Mammary epithelial cell (primary cell): ENCODE measurements at places on chromosomes 12 and 14. TPM values are rescaled to one million over a fixed set of nuclear protein-coding genes. Genes with fewer than 3 reads are reported as not detected.

GRCh38 chr12:57759360-57759980 lies 4.6 kb downstream of the MARCHF9 start:
- no peak for DNase-seq

Gene CELA1
- not detected for polyA plus RNA-seq

- peak; percentile 31 for DNase-seq
These were observed 153.9 kb upstream of the AVPR1A start for GRCh38 chr12:63304887-63305316.

DNA sequence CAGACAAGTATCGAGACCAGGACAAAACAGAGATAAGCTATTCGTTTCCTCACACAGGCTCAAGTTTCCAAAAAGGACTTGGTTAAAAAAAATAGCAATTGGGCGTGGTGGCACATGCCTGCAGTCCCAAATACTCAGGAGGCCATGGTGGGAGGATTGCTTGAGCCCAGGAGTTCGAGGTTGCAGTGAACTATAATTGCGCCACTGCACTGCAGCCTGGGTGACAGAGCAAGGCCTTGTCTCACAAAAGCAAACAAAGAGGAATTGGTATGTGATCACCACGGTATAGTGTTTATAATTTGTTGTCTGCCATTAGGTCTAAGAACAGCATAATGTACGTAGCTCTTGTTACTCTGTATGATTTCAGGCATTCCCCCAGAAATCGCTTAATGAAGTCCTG lies 175.3 kb downstream of the DERA start:
- no peak for DNase-seq

DNA sequence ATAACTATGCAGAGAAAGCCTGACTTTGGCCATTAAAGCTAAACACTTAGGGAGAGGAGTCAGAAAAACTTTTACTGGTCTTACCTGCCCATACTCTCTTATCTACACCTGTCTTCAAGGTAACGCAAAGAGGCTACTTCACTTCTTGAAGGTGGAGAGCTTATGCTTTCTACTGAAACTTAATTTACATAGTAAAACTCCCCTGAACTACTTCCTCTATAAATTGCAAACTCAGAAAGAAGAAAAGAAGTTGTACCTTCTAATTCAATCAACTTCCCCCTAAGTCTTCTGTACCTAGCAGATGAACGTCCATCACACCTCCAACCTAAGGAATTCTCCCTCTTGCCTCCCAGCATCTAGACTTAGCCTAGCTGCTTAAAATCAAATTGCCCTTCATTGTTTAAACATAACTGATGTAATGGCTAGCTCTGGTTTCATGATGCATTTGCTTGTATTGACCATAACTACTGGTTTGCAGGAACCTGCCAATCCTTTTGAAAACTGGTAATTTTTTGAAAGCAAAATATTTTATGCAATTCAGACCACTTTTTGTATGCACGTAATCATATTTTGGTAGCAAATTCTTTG lies 87.7 kb downstream of the STON2 start:
- DNase-seq, result no peak

Gene NEMP1
- 11.4 TPM for polyA plus RNA-seq

Gene KCNMB4
- polyA plus RNA-seq, result 0.83 TPM

GRCh38 chr12:7512553-7512952 lies 9.0 kb upstream of the CD163 start:
- peak; percentile 64 for DNase-seq

- no peak for DNase-seq
These were observed 531.2 kb upstream of the ATP2B1 start for GRCh38 chr12:90239732-90240260.
